ENCODE measurements at places on chromosomes 16 and 17. TPM values are rescaled to one million over a fixed set of nuclear protein-coding genes. Genes with fewer than 3 reads are reported as not detected.

DNA sequence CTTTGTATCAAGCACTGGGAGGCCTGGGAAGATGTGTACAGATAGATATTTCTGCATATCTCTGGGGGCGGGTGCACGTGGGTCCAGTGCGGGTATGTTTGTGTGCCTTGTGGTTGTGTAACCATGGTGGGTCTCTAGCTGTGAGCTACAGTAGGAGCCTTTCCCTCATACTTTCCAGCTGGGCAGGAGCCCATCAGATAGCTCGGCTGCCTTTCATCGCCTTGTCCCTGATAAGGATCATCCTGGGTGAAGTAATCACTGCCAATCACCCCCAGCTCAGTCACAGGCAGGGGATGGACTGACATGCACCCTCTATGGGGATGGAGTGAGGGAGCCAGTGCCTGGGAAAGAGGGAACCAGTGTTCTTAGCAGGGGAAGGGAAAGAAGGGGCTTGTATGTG, 3.2 kb upstream of the SCRN2 start:
- peaks cover 52% of the 10 kb centered on the region for H3K27me3 ChIP-seq
- no peak for DNase-seq
- H3K4me1 ChIP-seq, result peaks cover 51% of the 10 kb centered on the region
- no peaks in the 10 kb centered on the region for H3K36me3 ChIP-seq
- no peak overlapping the region for H3K4me3 ChIP-seq
- no peak overlapping the region for H3K27ac ChIP-seq

- no peak for DNase-seq
- no peak overlapping the region for H3K4me3 ChIP-seq
- H3K27me3 ChIP-seq, result no peaks in the 10 kb centered on the region
These were observed 187.5 kb upstream of the ZNF469 start for GRCh38 chr16:88195269-88195705.

DNA sequence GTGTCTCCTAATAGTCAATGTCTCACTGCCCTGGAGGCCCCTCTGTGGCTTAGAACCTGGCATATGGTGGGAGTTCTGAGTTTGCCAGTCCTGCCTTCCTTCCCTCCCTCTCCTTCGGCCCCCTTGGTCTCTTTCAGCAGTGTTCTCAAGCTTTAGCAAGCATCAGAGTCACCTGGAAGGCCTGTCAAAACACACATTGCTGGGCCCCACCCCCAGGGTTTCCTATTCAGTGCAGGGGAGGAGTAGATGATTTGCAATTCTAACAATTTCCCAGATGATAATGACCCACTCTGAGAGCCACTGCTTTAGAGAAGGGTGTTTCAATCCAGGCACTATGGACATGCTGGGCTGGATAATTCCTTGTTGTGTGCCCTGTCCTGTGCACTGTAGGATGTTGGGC, 26.4 kb upstream of the TMEM220 start:
- no peaks in the 10 kb centered on the region for H3K36me3 ChIP-seq
- H3K27ac ChIP-seq, result no peak overlapping the region
- H3K4me3 ChIP-seq, result peak overlapping the region; percentile 66
- peaks cover 51% of the 10 kb centered on the region for H3K4me1 ChIP-seq
- peak; percentile 31 for DNase-seq

DNA sequence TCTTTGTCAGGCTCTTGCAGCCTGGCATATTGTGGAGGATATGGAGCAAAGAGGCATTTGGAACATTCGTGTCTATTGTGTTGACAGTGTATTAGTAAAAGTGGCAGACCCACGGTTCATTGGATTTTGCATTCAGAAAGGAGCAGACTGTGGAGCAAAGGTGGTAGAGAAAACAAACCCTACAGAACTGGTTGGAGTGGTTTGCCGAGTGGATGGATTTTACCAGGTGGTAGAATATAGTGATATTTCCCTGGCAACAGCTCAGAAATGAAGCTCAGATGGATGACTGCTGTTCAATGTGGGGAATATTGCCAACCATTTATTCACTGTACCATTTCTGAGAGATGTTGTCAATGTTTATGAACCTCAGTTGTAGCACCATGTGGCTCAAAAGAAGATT, 44.5 kb downstream of the EFCAB13 start:
- no peak overlapping the region for H3K4me3 ChIP-seq
- H3K27ac ChIP-seq, result no peak overlapping the region
- no peak for DNase-seq
- H3K4me1 ChIP-seq, result no peaks in the 10 kb centered on the region
- H3K36me3 ChIP-seq, result peaks cover 8% of the 10 kb centered on the region

DNA sequence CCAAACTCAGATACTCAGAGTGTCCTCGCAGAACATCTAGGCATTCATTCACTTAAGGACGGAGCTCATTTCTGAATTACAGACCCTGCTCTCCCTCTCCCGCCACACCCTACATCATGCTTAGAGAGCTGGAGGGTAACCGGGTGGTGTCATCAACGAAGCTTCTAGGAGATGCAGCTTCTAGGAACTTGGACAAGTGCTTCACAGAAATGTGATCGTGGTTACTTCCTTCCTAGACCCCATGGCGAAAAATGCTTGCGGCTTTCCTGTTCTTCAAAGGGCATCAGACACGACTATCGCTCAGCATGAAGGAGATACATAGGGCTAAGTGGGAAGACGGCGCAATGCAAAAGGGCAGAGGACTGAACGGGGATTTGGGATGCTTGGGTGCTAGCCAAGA, 126.8 kb downstream of the ZFHX3 start:
- no peak for DNase-seq
- no peak overlapping the region for H3K27ac ChIP-seq
- H3K4me3 ChIP-seq, result no peak overlapping the region
- peaks cover 4% of the 10 kb centered on the region for H3K4me1 ChIP-seq
- no peaks in the 10 kb centered on the region for H3K27me3 ChIP-seq
- H3K36me3 ChIP-seq, result no peaks in the 10 kb centered on the region

GRCh38 chr16:85394456-85395206, 218.5 kb upstream of the GSE1 start:
- H3K27me3 ChIP-seq, result no peaks in the 10 kb centered on the region
- H3K36me3 ChIP-seq, result no peaks in the 10 kb centered on the region
- H3K4me3 ChIP-seq, result no peak overlapping the region
- peak; percentile 19 for DNase-seq

- H3K36me3 ChIP-seq, result no peaks in the 10 kb centered on the region
- no peaks in the 10 kb centered on the region for H3K4me1 ChIP-seq
- no peak for DNase-seq
These were observed 27.7 kb downstream of the DHRS7C start for GRCh38 chr17:9763643-9764042.

- no peak for DNase-seq
- no peak overlapping the region for H3K4me3 ChIP-seq
- no peaks in the 10 kb centered on the region for H3K36me3 ChIP-seq
- no peaks in the 10 kb centered on the region for H3K27me3 ChIP-seq
- H3K4me1 ChIP-seq, result no peaks in the 10 kb centered on the region
- no peak overlapping the region for H3K27ac ChIP-seq
These were observed 4.1 kb downstream of the KRT31 start for GRCh38 chr17:41393294-41393693.

GRCh38 chr17:65409381-65409780, 152.1 kb downstream of the AXIN2 start:
- no peaks in the 10 kb centered on the region for H3K27me3 ChIP-seq
- no peak for DNase-seq
- H3K4me3 ChIP-seq, result no peak overlapping the region
- no peak overlapping the region for H3K27ac ChIP-seq

DNA sequence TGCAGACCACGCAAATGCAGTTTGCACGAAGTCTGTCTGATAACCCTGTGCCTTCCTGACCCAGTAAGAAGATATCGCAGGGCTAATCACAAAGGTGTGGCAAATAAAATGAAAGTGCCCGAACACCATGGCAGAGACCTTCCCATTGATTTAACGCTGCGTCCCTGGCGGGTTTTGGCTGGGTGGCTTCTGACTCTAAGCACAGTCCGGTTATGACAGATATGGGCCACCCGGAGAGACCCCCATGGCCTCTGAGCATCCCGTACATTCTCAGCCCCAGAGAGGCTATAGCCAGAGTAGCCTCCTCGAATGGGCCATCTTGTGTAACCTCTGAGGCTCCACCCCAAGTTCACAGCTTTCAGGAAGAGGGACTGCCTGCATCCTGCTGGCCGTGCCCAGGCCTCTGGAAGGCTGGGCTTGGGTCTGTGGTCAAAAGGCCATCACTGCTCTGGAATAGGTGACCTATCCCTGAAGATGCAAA, 5.5 kb downstream of the FOXC2 start:
- no peak overlapping the region for H3K4me3 ChIP-seq
- H3K4me1 ChIP-seq, result peaks cover 59% of the 10 kb centered on the region
- no peak for DNase-seq
- no peaks in the 10 kb centered on the region for H3K36me3 ChIP-seq
- H3K27me3 ChIP-seq, result peaks cover 97% of the 10 kb centered on the region

The MT1X gene
- total RNA-seq, result 328 TPM

The SPN gene
- 2.3 TPM for total RNA-seq

Data from WTC11 (cell line).